ENCODE measurements at places on chromosomes 1 and 21.

- no peak for DNase-seq
These were observed 54.7 kb downstream of the PDE9A start for GRCh38 chr21:42708107-42708506.

- DNase-seq, result peak; percentile 64
These were observed 10.9 kb downstream of the MORC3 start for GRCh38 chr21:36330904-36331303.

DNA sequence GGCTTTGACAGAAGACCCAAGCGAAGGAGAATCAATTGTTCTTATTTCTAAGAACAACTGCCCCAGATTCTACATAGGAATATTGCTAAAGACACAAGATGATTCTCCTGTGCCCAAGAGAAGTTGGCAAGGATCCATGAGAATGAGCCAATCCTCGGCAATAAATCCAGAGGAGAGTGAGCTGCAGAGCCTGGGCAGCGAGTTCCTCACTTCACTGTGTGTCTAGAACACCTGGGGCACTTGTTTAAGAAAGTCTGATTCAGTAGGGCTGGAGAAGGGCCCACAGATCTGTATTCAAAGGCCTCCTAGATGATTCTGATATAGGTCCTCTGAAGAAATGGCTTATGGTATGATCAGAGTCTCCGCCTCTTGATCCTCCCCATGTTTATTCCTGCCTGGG is 31.8 kb downstream of the GADD45A start:
- DNase-seq, result peak; percentile 73

DNA sequence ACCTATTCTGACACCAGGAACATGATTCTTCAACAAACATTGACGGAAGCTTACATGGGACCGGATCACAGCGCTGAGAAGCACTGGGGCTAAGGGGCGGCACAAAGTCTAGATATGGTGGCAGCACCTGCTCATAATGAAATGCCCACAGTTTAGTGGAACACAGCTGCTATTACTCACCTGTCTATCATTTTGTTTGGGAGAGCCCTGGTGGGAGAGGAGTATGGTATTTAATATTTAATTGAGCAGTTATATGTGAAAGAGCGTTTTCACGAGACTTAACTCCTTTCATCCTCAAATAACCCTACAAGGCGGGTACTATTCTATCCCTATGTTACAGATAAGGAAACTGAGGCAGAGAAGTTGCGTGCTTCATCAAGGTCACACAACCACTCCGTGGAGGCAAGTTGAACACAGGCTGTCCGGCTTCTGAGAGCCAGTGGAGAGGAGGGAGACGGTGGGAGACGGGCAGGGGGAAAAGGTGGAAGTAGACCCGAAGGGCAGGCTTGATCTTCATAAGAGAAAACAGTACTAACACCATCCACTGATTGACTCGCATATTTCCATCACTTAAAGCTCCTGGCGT is 790 bp upstream of the TSNAX start:
- no peak for DNase-seq

DNA sequence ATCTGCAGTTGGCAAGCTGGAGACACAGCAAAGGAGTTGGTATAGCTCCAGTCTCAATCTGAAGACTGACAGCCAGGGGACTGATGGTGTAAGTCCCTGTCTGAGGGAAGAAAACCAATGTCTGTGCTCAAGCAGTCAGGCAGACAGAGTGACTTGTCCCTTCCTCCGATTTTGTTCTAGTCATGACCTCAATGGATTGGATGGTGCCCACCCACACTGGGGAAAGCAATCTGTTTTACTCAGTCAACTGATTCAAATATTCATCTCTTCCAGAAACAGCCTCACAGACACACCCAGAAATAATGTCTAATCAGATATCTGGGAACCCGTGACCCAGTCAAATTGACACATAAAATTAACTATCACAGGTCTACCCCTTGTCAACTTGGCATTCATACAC is 11.9 kb upstream of the MRPL39 start:
- no peak for DNase-seq

GRCh38 chr1:22380024-22380785 is 71.4 kb upstream of the ZBTB40 start:
- DNase-seq, result peak; percentile 72

GRCh38 chr1:89312572-89312971 is 39.9 kb upstream of the GBP5 start:
- peak; percentile 18 for DNase-seq

GRCh38 chr1:202680586-202681352 is 29.5 kb downstream of the SYT2 start:
- DNase-seq, result no peak

DNA sequence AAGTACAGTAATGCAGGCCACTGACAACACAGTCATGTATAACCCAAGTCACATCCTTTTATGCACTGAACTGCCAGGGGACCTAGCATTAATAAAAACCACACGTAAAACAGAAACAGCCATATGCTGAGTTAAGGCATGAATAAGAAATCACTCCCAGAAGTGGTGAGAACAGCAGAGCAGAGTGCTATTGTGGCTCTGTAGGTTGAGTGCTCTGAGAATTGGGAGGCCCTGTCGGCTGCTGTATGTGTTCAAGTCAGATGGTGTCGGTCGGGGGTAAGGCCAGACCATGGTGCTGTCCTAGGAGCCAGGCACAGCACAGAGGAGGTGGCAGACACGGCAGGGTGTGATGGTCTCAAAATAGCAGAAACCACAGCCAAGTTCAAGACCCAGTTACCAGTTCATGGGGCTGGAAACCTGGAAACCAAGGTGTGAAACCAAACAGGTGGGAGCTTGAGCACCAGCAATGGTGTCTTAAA is 126.6 kb upstream of the COA6 start:
- DNase-seq, result no peak

DNA sequence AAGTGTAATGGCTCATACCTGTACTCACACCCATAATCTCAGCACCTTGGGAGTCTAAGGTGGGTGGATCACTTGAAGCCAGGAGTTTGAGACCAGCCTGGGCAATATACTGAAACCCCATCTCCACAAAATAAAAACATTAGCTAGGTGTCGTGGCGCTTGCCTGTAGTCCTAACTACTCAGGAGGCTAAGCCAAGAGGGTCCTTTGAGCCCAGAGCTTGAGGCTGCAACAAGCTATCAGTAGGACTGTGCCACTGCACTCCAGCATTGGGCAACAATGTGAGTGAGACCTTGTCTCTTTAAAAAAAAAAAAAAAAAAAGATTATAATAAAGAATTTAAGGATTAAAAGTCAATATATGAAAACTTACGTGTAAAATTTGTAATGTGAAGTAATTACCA is 11.7 kb downstream of the BPNT1 start:
- no peak for DNase-seq

DNA sequence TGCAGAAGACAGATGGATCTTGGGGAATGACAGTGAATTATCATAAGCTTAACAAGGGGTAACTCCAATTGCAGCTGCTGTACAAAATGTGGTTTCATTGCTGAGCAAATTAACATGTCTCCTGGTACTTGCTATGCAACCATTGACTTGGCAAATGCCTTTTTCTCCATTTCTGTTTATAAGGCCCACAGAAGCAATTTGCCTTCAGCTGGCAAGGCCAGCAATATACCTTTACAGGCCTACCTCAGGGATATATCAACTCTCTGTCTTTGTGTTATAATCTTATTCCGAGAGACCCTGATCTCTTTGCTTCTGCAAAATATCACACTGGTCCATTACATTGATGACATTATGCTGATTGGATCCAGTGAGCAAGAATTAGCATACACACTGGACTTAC is 52.7 kb upstream of the KIAA0040 start:
- DNase-seq, result no peak

DNA sequence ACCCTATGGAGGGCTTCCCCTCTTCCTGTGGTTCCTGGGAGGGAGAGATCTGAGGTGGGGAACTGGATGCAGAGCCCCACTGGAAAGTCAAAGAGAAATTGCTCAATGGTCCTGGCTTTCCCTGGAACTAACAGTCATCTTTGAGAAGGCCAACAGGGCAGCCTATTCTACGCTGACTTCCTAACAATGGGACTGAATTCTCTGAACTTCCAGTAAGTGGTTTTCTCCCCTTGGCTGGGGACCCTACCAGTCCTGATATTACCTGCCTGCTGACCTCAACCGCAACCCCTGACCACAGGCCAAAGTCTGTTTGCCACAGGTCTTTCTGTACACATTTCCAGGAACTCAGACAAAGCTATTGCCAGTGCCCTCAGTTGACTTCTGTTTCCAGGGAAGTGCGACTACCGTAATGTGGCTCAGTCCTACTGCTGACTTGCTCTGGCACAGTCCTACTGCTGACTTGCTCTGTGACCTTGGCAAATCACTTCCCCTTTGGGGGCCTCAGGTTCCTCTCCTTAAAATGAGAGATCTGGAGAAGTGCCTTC is 55.3 kb downstream of the C8B start:
- peak; percentile 38 for DNase-seq

- DNase-seq, result peak; percentile 28
These were observed 368.6 kb downstream of the PTPRC start for GRCh38 chr1:199007423-199007822.

- DNase-seq, result no peak
These were observed 60.1 kb downstream of the CD34 start for GRCh38 chr1:207850621-207851407.

GRCh38 chr1:212684076-212684475 is 15.6 kb downstream of the BATF3 start:
- no peak for DNase-seq

DNA sequence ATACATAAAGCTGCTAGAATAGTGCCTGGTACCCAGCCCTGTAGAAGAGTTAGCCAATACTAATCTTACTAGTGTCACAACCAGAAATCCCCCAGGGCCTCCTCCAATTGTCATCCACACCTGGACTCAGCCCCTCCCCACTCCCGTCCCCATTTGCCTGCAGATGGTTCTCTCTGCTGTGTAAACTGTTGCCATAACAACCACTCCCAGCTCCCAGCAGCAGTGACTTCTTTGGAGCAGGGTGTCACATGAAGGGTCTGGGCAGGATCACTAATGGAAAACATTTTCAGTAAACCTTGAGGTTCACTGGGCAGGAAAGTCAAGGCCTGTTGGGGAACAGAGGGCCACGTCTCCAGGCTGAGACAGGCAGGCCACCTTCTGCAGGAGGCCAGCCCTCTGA is 126.0 kb upstream of the IPO9 start:
- peak; percentile 86 for DNase-seq

- no peak for DNase-seq
These were observed 377.3 kb downstream of the SETD4 start for GRCh38 chr21:35682904-35683549.

- peak; percentile 55 for DNase-seq
These were observed 103.1 kb downstream of the C1orf21 start for GRCh38 chr1:184489908-184490307.

- DNase-seq, result peak; percentile 21
These were observed 619.3 kb downstream of the PTPRU start for GRCh38 chr1:29855561-29856160.

- no peak for DNase-seq
These were observed 28.1 kb upstream of the RGS5 start for GRCh38 chr1:163230827-163231226.
